ENCODE measurements at places on chromosomes 16 and 17.

DNA sequence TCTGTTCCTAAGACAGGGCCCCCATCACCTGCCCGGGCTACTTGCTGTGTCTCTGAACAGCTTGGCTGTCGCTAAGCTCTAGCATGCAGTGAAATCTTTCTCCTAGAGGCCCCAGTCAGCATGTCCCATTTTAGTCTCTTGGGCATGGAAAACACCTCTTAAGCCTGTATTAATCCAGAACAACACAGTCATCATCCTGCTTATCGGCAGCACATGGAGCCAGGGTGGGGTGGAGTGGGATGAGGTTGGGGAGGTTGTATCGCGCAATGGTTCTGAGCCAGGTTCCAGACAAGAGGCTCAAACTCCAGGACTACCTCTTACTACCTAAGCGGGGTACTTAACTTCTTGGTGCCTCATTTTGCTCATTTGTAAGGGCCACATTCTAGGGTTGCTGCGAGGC is 7.8 kb downstream of the ST6GALNAC2 start:
- DNase-seq = no peak

DNA sequence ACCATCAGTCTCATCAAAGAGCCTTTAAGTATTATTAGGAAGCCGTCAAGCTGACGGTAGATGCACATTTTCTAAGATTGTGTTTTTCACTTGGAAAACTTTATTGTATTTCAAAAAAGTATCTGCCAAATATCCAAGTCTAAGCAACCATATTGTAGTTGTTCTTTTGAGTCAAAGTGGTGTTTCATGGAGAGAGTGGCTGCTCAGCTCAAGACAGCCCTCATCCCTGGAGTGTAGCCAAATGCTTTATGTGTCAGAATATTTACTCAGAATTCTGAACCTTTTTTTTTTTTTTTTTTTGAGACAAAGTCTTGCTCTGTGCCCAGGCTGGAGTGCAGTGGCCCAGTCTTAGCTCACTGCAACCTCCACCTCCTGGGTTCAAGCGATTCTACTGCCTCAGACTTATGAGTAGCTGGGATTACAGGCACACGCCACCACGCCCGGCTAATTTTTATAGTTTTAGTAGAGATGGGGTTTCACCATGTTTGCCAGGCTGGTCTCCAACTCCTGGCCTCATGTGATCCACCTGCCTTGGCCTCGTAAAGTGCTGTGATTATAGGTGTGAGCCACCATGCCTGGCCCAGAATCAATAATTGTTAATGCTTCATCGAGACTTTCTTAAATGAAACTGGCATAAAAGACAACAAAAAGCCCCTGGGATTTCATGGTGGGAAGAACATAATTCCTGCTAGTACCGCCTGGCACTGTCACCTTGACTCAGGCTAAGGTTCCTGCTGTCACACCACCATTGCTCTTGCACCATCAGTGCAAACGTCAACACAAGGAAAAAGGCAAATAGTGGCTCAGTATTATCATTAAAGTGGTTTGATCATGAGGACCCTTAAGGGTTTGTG is 45.5 kb downstream of the PRKCA start:
- peak; percentile 32 for DNase-seq

DNA sequence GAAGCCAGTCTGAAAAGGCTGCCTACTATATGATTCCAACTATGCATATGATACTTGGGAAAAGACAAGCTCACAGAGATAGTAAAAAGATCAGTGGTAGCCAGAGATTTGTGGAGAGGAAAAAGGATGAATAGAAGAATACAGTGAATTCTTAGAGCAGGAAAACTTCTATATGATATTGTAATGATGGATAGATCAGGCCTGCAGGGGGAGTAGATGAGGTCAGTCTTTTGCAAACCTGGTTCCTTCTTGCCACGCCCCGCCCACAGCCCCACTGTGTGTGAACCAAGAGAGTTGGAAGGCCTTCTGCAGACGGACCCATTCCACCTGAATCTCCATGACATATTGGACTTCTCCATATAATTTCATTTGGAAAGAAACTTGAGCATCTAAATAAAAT is 761 bp upstream of the CCL8 start:
- no peak for DNase-seq

GRCh38 chr17:57676543-57676942 is 68.6 kb downstream of the CCDC182 start:
- DNase-seq = no peak

DNA sequence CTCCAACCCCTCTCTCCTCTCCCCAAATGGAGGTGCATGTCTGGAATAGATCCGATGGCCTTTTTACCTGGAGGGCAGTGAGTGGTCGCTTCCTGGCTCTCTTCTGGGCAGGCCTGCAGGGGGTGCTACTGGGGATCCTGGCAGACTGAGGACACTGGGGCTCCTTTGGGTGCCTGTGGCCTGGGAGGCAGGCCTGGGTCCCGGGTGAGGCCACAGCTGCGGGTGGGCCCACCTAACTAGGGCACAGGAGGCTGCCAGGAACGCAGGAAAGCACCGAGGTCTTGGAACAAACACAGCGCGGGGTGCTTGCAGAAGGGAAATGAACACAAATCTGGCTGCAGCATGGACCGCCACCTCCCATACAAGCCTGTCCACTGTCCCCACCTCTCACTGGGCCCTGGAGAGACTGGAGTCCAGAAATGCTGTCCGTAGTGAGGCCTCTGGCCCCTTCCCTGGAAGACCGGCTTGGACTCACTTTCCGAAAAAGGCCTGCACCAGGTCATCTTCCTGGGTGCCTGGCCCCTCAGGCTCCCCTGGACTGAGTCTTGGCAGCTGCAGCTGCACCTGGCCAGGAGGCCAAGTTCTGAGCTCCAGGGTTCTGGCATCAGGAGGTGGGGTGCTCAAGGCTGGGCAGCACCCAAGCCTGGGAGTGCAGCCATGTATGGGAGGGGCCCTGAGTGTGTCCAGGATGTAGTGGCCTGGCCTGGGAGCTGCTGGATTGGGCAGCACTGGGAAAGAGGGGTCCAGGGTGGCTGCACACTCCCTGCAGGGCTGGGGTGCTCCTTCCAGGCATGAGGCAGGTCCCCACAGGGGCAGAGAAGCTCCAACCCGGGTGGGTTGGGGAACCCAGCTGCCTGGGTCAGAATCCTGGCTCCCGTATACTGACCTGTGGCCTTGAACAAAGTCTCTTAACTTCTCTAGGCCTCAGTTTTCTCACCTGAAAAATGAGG is 195.1 kb downstream of the IRF8 start:
- no peak for DNase-seq

DNA sequence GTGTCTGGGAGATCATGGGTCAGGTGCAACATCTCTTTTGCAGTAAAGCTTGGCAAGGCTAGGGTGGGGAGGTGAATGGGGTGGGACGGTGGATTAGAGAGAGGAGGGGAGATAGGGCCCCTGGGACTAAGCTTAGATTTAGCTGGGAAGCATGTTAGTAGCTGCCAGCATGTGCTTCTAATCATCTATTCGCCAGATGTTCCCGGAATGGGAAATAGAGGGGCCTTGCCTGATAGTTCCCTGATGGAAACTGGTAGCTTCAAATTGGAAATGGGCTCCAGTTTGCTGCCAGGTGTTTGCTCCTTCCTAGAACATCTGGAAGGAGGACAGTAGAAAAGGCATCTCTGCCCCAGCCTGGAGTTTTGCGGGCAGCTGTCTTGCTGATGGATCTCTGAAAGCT is 176.1 kb downstream of the CCDC182 start:
- DNase-seq = no peak

DNA sequence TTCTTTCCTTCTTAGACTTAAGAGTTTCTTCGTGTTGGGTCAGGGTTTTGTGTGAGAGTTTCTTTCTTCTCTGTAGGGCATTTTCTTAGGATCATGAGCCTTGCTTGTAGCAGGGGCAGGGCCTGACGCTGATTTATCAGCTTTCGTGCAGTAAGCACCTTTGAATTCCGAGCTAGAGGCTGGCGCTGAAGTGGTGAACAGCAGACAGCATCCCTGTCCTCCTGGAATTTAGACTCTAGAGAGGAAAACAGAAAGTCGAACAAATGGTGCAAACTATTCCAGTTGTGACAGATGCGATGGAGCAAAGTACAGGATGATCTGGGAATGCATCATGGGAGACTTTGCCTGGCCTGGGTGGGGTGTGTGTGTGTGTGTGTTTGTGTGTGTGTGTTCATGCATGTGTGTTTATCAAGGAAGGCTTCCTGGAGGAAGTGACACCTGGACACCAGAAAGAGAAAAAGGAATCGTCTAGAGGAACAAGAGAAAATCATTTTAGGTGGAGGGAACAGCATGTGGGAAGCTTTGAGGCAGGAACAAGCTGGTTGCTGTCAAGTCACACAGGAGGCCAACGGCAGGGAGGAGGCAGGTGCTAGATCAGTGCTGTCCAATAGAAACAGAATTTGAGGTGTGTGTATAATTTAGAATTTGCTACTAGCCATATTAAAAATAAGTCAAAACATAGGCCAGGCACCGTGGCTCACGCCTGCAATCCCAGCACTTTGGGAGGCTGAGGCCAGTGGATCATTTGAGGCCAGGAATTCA is 60.2 kb downstream of the WWP2 start:
- no peak for DNase-seq

DNA sequence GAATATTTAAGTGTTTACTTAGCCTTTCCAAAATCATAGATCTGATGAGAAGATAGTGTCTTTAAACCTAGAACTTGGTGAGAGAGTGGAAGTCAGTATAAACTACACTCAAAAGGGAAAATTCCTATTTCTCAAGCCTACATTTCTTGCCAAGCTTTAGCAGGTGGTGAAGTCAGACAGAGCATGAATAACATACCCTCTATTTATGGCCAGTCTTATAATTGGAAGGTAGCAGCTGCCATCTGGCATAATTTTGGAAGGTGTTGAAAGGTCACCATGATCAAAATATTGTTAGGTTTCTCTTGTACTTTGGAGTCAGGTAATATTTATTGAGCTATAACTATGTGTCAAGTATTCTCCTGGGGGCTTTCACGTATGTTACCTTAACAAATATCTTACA is 729.3 kb upstream of the KIF2B start:
- DNase-seq = no peak

- no peak for DNase-seq
Measured at GRCh38 chr16:8262299-8262698, 328.0 kb downstream of the TMEM114 start.

GRCh38 chr16:50393858-50394802 is 25.3 kb upstream of the BRD7 start:
- no peak for DNase-seq

DNA sequence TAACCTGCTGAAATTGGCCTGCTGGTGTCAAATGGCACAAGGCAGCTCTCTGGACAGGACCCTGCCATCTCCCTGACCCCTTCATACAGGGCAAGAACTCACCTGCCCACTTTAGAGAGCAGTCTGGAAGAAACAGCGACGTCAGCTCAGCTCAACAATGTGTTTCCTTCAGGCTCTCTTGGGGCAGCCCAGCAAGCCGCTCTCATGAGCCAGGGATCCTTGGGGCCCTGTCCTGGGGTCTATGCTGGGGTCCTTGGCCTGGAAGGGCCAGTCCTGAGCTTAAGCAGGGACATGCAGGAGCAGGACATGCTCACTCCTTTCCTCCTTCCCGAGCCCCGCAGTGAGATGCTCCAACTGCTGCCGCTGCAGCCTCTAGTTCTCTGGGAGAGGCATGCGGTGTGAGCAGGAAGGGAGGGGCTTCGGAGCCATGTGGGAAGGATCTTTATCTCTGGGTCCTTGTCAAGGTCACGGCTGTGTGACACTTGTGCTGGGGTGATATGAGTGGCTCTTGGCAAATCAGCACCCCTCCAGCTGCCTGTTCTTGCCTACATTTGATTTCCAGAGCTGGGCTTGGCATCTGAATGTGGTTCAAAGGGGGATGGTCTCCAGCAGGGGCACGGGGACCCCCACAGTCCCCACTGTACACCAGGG is 3.4 kb downstream of the C1QTNF1 start:
- no peak for DNase-seq

GRCh38 chr17:17919169-17920107 is 52.8 kb downstream of the TOM1L2 start:
- DNase-seq = peak; percentile 85

DNA sequence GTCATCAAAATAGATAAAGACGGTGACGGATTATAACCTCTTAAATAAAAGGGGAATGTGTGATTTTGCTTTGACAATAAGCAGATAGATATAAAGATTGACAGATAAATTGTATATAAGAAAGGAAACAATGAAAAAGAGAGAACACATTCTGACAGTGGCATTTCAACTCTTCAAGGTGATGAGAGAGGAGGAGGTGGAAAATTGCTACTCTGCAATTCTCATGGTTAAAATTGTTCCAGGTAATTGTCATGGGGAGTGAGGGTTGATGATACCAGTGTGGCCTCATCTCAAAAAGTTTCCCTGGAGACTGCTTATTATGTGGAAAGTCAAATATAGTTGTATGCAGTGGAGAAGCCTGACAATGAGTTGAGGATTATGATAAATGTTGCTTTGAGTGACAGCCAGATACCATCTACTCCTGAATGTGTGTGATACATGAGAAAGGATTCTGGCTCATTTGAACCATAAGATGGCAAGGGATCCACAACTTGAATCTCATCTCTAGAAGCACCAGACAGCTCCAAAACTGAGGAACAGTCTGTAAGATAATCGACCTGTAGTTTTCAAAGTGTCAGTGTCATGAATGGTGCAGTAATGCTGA is 1290.6 kb upstream of the CDH8 start:
- DNase-seq = no peak

- DNase-seq = no peak
Measured at GRCh38 chr16:12447556-12447955, 356.1 kb downstream of the CPPED1 start.

- DNase-seq = no peak
Measured at GRCh38 chr17:40529991-40530390, 28.6 kb upstream of the TNS4 start.

DNA sequence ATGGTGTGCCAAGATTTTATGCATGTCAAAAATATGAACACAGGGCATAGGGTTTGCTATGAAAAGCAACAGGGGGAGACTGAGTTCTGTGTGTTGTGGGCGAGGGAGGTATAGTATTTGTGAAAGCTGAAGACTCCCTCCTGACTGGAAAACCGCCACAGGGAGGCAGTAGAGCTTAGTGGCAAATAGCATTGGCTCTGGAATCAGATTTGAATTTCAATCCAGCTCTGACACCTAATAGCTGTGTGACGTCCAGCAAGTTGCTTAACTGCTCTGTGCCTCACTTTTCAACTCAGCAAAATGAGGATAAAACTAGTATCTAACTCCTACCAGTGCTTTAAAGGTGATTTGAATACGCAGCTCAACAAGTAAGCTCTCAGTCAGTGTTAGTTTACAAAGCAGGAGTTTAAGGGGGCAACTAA is 22.0 kb downstream of the KPNA2 start:
- DNase-seq = no peak

GRCh38 chr16:29925105-29925756 is 795 bp downstream of the KCTD13 start:
- DNase-seq = no peak

GRCh38 chr17:77869665-77870132 is 88.8 kb upstream of the TNRC6C start:
- no peak for DNase-seq

DNA sequence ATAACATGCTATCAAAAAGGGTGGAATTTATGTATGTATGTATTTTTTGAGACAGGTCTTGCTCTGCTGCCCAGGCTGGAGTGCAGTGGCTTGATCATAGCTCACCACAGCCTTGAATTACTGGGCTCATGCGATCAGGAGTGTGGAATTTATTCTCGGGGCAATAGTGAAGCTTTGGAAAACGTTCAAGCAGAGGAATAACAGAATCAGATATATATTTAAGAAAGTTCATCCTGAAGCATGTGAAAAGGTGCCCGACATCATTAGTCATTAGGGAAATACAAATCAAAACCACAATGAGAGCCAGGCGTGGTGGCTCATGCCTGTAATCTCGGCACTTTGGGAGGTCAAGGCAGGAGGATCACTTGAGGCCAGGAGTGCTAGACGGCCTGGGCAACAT is 7.7 kb upstream of the ITGAE start:
- DNase-seq = no peak
